ENCODE measurements at places on chromosomes 1 and 21.

DNA sequence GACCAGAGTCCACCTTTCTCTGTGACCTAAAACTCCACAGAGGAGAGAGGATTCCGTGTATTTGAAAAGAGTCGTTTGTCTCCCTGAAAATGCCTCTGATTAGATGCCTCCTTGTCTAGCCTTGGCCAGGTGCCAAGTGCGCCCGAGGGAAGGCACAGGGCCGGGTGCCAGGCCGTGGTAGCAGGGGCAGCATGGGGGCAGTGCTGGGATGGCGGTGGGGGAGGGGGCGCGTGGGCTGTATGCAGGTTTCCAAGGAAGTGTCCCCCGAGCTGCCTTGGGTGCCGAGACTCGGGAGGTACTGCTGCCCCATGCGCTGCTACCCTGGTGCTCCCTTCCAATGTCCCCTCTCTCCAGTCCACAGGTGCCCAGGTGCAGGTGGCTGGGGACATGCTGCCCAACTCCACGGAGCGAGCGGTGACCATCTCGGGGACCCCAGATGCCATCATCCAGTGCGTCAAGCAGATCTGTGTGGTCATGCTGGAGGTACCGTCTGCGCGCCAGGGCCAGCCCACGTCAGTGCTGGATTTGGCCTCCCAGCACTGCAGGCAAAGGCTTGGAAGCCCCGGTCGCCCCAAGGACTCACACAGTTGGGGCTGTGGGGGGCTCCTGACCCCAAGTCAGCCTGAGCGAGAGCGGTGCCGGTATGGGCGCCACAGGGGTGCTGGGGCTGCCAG, 70.9 kb upstream of the COL6A1 start:
- DNase-seq, result no peak

DNA sequence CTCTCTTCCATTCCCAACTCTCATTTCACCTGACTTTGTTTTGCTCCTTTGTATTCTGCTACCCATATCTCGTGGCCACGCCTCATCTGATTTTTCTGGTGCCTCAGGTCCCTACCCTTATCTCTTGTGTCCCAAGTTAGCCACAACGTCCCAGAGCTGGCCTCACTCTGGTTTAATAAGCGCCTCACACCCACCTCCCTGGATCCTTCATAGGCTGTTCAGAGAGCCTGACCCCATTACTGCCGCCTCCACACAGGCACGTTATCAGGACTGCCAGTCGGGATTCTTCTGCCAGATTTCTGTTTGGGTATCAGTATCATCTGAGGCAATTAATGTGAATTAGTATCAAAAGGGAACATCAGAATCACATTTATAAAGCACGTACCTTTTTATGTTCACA, 34.7 kb upstream of the TMEM125 start:
- no peak for DNase-seq

DNA sequence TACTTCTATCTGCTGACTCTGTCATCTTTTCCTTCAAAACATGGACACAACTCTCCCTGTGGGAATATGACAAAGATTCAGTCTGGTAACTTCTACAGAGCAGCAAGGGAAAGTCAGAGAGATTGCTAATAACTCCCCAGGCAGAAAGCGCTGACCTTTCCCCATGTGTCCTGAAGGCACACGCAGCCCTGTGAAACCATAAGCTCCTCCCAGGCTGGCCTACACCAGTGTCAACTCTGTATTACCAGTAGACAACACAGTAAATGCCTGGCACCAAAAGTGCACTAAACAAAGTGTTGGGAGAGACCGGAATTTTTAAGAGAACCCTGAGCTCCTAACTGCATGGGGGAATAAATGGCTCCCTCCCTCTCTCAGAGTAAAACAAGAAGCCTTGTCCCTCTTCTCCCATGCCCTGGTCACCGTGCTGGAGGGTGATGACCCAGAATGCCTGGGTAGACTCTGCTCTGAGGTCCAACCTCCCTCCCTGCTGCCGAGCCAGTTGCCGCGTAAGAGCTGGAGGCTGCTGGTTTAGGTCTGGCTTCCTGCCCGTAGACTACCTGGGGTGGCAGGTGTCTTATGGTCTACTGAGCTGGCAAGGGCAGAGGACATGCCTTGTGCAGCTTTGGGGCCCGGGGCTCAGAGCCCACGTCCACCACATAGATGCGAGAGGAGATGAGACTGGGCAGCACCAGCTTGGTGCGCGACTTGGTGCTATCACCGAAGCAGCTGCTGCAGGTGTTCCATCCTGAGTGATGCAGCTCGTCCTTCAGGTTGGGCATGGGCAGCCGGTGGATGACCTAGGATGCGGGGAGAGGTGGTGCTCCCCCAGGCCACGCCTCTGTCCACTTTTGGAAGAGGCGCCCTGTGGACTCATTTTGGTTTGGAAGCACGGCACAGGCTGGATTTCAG, 3.9 kb downstream of the SELENBP1 start:
- DNase-seq, result no peak

- no peak for DNase-seq
Observed at GRCh38 chr1:168514455-168514854, 29.3 kb downstream of the XCL2 start.

GRCh38 chr1:169739980-169740379, 6.1 kb upstream of the SELE start:
- no peak for DNase-seq

- DNase-seq, result no peak
Observed at GRCh38 chr1:230366504-230366915, 59.6 kb downstream of the PGBD5 start.

- no peak for DNase-seq
Observed at GRCh38 chr21:28587748-28588147, 404.9 kb downstream of the LTN1 start.

DNA sequence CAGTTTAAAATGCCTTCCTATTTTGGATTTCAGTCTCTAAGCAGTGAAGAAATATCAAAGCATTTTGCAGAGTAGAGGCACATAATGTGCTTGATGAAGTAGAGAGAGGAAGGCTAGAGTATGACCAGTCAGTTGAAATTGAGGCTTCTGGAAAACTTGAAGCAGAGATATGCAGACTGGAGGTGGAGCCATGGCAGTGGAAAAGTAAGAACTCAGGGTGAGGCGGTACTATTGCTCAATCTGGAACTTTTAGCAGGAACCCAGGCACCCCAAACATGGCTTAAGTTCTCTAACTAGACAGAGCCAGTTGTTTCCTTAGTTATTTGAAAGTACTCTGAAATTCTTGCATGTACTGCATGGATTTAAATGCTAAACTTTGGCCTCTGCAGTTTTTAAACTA, 288.6 kb downstream of the HHAT start:
- no peak for DNase-seq

- DNase-seq, result peak; percentile 81
Observed at GRCh38 chr1:65254320-65255034, 54.9 kb upstream of the DNAJC6 start.

DNA sequence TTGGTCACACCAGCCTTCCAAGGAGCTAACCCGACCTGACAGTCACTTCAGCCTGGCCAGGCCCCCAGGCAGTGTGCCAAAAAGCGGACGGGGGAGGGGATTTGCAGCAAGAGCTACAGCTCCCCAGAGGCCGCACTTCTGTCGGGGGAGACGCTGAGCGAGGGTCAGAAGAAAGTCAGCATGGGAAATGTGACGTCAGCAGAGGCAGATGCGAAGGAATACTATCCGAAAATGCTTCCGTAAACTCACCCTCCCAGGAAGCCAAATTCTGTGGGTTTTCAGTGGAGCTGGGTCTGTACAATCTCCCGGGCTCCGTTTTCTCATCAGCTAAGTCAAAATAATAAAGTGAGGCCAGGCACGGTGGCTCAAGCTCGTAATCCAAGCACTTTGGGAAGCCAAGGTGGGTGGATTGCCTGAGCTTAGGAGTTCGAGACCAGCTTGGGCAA, 28.5 kb upstream of the ECE1 start:
- DNase-seq, result no peak

GRCh38 chr1:14313731-14314431, 284.6 kb upstream of the KAZN start:
- no peak for DNase-seq

DNA sequence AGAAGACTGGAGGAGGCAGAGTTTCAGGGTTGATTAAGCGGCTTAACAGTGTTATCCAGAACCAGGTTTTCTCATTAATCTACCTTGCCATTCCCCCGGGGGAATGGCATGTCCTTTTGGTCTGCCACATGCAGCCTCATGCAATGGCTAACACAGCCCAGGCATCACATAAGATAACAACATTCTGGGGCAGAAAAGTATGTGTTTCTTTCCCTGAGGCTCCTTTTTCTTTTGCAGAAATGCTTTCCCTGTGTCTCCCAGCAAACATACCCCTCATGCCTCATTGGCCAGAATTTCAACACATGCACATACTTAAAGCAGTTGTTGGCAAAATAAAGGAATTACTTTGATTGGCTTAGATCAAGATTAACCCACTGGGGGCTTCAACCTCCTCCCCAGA, 98.6 kb downstream of the OMA1 start:
- no peak for DNase-seq

DNA sequence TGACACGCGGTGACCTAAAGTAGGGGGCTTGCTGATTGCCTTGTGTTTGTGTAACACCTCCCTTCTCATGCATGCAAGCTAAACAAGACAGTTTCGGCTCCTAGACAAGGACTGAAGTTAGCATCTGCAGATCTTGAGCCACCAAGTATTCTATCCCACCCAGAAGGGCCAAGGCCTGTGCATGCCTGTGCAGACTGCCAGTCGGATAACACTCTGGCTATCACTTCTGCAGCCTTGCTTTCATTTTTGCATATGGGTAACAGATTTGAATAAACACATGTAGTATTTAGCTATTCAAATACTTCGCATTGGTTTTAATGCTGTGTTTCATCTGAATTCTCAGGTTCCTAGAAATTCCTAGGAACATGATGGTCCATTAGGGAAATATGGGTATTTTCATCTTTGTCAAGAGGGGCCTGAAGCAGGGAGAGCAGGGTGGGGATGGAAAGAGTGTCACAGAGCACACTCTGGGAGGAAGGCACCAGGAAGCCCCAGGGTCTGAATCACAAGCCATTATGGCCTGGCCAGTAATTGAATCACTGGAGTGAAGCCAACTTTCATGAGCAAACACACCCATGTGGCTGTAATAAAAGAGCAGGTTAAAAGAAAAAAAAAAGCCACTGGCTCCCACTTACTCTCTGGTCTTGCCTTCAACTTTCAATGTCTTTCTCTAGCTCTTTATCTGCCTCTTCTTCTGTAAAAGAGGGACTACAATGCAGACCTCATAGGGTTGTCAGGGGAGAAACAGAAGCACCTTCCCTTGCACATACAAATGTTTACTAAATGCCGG, 28.3 kb downstream of the GADD45A start:
- no peak for DNase-seq

DNA sequence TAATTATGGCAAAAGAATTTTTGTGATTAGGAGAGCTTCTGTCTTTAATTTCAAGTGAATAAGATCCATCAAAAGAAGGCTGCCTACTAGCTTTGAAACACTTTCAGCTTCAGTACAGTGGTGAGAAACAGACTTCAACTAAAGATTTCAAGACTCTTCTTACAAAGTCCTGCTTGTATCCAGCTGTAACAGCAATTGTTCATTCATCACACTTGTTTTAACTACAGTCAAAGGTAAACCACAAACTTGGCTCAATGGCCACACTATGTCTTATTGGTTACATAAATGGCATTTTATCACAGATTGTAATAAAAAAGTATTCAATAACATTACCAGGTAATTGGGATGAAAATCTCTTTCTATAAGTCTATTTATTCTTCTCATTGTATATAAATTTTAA, 59.2 kb downstream of the WARS2 start:
- no peak for DNase-seq

DNA sequence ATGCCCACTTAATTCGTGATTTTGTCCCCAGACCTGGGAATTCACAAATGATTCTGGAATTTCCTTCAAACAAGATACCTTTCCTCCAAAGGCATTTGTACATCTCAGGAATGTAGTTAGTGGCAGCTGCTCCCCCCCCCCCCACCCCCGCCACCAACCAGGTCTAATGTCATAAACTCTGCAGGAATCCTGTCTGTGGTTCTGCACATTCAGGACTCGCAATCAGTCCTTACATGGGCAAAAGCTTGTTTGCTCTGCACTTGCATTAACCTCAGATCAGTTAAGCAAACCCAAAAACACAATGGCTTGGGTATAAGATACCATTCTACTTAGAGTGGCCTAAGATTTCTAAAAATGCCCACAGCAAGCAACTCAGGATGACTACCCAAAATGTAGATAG, 143.8 kb downstream of the TGFB2 start:
- DNase-seq, result no peak

- DNase-seq, result no peak
Observed at GRCh38 chr1:246333855-246334254, 173.2 kb downstream of the SMYD3 start.

DNA sequence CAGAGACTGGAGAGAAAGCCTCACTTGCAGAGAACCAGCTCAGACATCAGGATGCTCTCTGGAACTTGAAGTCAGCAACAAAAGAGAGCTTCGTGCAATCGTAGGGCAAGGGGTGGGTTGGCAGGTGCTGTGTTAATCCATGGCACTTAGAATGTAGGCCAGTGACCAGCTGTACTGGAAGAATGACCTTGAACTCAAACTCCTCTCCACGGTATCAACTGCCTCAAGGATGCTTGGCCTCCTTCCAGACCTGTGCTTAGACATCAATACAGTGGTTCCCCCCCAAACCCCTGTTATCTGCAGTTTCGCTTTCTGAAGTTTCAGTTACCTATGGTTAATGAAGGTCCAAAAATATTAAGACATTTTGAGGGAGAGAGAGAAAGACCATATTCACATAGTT, 6.5 kb downstream of the KANK4 start:
- no peak for DNase-seq

GRCh38 chr1:43453442-43454269, at the start of gene HYI:
Gene HYI, minus strand, starts transcription at chr1:43453931. Its CDS starts 138 bp downstream, at chr1:43453793.
- DNase-seq, result peak; percentile 50

DNA sequence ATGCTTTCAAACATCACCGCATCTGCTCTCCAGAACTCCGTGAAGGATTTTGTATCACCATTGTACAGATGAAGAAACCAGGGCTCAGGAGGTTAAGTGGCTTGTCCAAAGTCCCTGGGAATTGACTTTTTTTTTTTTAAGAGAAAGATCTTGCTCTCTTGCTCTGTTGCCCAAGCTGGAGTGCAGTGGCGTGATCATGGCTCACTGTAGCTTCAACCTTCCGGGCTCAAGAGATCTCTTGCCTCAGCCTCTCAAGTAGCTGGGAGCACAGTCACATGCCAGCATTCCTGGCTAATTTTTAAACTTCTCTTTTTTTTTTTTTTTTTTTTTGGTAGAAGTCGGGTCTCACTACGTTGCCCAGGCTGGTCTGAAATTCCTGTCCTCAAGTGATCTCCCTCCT, 6.9 kb upstream of the TAS1R2 start:
- no peak for DNase-seq

Measured in activated B cell treated with CpG ODN at 0.5 μM for 24 hours (primary cell).